ENCODE measurements at places on chromosomes 13 and 19.

DNA sequence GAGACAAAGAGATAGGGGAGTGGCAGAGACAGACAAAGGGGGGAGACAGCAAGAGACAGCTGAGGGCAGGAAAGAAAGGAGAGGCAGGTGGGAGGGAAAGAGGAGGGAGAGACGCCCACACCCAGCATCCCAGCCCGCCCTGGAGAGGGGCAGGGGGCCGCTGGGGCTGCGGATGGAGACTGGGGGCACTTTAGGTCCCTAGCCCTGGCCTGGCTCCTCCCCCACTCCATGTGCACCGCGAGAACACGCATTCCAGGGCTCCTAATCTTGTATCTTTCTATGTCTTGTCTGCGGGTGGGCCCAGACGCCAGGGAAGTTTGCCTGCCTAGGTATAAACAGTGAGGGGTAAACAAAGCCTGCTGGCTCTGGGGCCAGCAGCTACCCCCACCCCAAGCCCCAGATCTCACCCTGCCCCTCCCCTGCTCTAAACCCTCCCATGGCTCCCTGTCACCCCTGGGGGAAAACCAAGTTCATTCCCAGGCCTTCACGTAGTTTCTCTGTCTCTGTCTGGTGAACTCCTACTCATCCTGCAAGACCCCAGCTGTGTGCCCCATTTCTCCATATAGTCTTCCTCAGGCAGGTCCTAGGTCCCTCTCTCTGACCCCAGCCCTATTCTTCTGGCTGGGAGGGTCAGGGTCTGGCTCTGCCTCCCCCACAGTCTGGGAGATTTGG is 5.7 kb downstream of the TLE5 start:
- no peak for DNase-seq

DNA sequence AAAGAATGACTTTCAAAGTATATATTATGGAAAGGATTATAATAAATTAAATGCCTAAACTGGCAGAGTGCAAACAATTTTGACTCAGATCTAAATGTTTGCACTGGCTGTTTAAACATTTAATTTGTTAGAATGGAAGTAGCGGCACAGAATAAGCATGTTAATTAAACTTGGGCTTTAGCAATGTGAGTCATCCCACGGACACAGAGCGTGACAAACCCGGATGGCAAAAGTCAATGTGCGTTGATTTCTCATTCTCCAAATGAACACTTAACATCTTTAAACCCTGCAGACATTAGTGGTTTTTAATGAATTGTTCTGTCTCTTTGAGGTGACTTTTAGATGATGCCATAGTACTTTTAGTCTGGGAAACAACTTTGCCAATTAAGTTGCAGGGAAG is 38.4 kb downstream of the PCDH8 start:
- no peak for DNase-seq

GRCh38 chr13:22940736-22941135 is 240.0 kb upstream of the SGCG start:
- no peak for DNase-seq

- DNase-seq = no peak
These were observed 19.2 kb upstream of the VSTM2B start for GRCh38 chr19:29506619-29506911.

GRCh38 chr19:15110418-15110815 is 3.2 kb downstream of the SYDE1 start:
- no peak for DNase-seq

DNA sequence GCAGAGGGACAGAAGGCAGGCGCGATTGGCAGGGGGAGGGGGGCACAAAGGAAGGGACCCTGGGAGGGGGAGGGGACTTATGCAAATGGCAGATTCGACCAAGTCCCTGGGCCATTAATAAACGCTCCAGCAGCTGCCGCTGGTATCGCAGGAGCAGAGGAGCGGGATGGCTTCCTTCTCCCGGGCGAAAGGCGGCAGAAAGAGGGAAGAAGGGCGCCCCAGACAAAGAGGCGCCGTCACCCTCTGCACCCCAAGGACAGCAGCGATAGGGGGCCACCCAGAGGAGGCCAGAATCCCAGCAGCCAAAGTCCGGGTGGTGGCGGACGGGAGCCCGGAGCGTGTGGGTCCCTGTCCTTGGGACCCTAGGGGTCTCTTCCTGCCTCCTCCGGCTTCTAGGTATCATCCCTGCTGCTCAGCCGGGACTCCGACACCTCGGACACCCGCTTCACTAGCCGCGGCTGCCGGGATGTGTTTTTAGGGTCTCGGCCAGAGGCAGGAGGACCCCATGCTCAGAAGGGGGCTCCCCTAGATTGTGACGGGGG is 1.9 kb downstream of the PTPRS start:
- DNase-seq = no peak

- DNase-seq = no peak
These were observed 12.7 kb upstream of the KBTBD6 start for GRCh38 chr13:41145136-41145908.

- DNase-seq = no peak
These were observed 21.6 kb downstream of the EFNA2 start for GRCh38 chr19:1307320-1307719.

Data from hematopoietic multipotent progenitor cell treated with erythropoietin and hydrocortisone succinate and interleukin-3 and kit ligand, for 17 days (in vitro differentiated cells).